Islet precursor cell (in vitro differentiated cells): ENCODE measurements at places on chromosomes 5 and 9.

DNA sequence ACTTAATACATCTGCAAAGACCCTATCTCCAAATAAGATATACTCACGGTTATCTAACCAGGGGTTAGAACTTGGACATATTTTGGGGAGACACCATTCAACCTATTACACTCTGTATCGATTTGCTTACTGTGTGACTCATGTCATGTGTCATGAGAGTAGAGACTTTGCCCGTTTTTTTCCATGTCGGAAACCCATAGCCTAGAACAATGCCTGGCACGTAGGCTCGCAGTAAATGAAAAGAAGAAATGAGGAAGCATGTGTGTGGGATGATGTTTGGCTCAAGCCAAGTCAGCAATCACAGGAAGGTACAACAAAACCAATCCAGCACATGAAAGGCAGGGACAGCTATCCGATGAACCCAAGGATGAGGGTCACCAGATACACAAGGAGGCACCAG is 94.6 kb upstream of the DNAH5 start:
- DNase-seq, result no peak

DNA sequence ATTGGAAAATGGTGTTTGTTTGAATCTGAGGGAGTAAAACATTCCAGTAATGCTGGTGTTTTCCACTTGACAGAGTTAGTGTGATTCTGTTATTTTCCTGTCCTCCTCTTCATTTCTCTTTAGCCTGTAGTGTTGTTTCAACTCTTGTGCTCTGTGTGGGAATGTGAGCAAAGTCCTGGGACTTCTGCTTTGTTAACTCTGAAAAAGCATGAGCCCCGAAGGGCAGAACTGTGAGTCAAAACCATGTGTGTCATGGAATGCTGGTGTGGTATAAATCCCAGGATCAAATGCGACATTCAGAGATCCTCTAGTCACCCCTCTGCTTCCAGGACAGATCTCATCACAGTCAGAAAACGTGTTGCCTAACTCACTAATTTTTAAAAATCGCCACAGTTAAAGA is 8.9 kb downstream of the F2R start:
- DNase-seq, result no peak

DNA sequence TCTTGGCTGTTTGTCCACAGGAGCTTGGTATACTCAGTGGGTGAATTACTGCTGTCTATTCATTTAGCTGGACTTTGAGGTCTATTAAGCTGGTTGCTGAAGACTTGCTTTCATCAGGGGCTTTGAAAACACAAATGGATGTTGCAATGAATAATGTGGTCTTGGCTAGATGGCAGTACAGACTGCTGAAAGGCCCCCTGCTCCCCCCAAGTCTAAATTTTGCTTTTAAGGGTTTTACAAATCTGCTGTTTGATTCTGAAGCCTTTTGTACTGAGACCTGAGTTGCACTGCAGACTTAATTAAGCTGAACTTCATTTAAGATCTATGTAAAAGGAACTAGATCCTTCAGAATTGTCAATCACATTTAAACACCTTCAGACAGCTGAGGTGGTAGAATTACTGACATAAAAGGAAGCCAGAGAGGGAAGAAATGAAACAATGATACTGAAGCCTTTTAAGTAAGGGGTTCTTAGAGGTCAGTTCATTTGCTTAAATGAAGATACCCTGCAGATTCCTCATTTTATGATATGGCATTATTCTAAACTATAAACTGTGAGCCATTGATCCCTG is 37.3 kb downstream of the KCTD16 start:
- DNase-seq, result no peak

- DNase-seq, result no peak
These were observed 14.9 kb downstream of the TRIM7 start for GRCh38 chr5:181189962-181190710.

DNA sequence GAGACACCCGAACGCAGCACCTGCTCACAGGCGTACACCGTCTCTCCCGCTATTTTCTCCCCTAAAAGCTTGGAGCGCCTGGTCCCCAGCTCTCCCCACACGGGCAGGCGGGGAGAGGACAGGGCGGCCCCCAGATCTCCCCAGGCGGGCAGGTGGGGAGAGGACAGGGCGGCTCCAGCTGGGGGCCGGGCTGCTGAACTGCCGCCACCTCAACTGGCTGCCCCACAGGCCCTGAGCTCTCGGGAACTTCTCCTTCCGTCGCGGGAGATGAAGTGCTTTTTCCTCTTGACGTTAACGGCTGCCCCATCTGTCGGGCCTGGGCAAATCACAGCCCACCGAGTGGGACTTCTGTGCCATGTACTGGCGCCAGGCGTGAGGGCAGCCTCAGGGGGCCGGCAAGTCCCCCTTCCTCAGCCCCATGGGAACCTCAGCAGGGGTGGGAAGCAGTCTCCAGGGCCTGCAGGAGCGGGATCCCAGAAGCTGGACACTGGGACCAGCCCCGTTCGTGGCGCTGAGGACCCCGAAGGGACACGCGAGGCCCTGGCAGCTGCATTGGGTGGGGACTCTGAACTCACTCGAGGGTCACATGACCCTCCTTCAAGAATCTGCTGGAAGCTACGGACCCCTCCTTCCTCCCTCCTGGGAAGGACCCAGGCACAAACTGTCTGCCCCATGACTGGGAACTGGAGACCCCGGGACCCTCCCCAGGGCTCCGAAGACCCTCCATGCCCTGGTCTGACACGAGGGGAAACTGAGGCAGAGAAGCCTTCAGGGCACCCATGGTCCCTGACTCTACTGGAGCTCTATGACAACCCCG is 5.7 kb upstream of the EGFL7 start:
- DNase-seq, result no peak

DNA sequence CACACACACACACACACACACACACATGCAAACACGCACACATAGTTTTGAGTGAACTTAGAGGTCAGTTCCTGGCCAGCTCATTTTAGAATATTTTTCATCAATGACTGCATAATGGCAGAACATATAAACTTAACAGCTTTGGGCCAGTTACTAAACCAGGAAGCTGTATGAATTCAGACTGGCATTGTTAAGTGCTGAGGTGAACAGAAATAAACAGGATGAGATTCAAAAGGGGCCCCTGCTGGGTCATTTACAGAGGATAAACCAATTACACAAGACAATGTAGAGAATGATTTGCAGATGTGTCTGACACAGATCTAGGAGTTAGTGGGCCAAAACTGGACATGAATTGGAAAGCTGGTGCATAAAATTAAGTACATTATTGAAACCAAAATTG is 44.6 kb downstream of the MARCHF11 start:
- DNase-seq, result no peak

DNA sequence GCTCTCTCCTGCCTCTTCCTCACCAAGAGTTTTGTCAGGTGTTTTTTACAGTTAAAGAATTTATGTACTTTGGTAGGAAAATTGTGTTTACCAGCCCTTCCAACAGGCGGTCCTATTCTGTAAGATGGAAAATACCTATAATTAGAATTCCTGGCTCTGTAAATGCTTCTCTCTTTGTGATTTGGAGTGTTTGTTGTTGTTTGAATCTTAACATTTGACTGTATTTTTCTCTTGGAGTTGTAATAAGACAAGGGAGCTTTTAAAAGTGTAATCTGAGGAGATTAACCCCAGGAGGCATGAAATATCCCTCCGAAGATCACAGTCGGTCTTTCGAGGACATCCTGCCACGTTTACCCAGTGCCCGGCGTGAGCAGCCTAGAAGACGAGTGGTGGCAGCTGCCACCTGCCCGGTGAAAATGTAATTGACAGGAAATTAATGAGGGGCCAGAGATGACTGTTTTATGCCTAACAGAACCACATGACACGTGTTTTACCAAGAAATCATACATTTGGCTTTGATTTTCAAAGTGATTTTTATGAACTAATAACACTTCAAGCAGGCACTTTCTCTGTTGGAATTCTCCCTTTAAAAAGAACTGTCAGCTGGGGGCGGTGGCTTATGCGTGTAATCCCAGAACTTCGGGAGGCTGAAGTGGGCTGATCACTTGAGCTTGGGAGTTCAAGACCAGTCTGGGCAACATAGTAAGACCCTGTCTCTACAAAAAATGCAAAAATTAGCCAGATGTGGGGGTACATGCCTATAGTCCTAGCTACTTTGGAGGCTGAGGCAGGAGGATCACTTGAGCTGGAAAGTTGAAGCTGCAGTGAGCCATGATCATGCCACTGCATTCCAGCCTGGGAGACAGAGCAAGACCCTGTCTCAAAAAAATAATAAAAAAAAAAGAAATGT is 20.0 kb downstream of the ANKRD33B start:
- no peak for DNase-seq

- peak; percentile 37 for DNase-seq
These were observed 28.4 kb upstream of the KCNIP1 start for GRCh38 chr5:170475294-170476000.

GRCh38 chr5:179339996-179340395 is 5.3 kb downstream of the ADAMTS2 start:
- no peak for DNase-seq

DNA sequence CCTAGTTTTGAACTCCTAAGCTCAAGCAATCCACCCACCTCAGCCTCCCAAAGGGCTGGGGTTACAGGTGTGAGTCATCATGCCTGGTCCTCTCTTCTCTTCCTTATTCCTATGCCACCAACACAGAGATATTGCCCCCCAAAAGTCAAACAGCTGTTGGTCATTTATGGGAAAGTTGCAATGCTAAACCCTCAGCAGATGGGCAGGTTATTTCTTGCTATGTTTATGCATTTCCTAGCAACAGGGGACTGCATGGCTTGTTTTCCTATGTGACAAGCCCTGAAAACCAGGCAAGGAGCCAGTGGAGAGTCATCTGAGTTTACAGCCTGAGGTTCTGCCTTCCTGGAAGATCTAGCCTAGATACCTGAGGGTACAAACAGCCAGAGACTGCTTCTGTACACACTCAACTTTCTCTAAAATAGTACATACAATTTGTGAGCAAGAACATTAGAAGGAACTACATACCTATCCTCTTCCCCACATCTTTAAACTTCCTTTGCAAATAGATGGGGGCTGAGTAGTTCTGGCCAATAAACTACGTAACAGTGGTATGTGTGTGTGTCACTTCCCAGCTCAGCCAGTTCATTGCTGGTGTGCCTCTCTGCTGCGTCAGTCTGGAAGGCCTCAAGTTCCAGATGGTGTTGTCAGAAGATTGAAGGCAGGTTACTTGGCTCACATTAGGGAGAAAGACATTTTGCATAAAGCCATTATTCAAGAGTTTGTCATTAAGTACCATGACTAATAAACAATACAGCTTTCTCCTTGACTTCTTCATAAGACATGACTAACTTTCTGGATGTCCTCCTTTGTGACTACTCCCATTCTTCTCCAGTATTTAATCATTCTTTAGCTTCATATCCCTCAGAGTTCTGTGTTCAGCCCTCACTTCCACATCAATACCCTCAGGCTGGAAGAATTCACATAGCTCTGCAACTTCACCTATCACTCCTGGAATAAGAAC is 65.3 kb downstream of the CSNK1A1 start:
- peak; percentile 97 for DNase-seq

DNA sequence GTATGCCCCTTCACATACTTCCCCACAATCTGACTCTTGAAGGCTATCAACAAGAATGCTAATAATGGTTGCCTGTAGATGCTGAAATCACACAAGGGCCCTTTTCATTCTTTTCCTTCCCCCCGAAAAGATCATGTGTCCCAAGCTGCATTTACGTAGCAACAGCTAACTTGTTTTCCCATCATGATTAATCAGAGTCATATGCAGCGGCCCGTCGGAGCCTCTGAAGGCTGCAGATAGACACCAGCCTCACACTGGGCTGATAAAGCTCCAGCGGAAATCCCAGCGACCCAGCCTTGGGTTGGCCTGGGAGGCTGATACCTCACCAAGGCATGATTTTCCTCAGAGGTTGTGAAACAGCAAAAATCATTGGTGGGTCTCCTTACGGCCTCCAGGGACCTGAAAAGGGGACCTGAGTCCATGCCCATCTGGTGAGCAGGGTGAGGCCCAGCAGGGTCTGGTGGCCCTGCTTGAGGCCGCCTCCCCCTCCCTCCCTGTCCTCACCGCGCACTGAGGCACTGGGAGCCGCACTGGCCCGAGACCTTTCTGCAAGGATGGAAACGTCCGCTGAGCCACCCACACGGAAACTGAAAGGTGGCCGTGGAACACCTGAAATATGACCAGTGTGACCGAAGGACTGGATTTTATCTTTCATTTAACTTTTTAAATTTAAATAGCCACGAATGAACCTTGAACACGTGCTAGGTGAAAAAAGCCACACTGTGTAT is 114.2 kb upstream of the PHYKPL start:
- DNase-seq, result no peak

DNA sequence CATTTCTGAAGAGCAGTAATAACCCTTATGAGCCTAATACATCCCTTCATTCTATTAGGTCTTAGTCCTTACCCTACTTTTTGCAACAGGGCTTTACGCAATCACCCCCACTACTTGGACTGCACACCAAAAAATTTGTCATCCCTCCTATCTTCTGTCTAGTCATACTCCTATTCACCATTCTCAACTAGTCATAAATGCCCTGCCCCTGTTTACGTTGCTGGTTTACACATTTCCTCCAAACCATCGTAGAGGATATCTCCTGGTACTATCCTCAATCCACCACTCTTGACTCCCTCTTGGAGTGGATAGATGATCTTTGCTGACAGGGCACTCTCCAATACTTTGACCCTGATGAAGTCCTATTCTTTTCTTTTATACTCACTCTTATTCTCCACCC is 98.2 kb upstream of the CCNG1 start:
- no peak for DNase-seq

GRCh38 chr5:170632266-170632984 is 128.6 kb downstream of the KCNIP1 start:
- DNase-seq, result peak; percentile 76

- DNase-seq, result no peak
These were observed 5.8 kb downstream of the ERGIC1 start for GRCh38 chr5:172839669-172840431.

GRCh38 chr9:91334053-91334452 is 27.7 kb downstream of the AUH start:
- DNase-seq, result peak; percentile 59

DNA sequence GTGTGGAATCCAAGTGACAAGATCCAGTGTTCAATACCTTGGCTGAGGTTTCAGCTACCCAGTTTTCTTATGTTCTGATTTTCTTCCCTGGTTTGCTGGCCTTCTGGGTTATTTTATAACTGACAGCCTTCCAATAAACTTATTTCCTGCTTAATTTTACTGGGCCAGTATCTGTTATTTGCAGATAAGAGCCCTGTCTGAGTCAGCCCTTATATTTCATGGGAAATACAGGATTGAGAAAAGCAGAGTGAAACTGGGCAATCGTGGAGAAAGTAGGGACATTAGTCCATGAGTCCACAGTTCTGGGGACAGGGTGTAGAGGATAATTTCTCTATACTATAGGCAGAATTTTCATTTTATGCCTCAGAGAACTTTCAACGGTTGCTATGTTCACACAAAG is 32.3 kb downstream of the TMEM167A start:
- no peak for DNase-seq

- DNase-seq, result no peak
These were observed 410.2 kb downstream of the PRR16 start for GRCh38 chr5:120874081-120874862.

- no peak for DNase-seq
These were observed 13.9 kb downstream of the SLC36A1 start for GRCh38 chr5:151461312-151461711.
